CD4-positive, alpha-beta T cell (primary cell): ENCODE measurements at places on chromosomes 4 and X.

DNA sequence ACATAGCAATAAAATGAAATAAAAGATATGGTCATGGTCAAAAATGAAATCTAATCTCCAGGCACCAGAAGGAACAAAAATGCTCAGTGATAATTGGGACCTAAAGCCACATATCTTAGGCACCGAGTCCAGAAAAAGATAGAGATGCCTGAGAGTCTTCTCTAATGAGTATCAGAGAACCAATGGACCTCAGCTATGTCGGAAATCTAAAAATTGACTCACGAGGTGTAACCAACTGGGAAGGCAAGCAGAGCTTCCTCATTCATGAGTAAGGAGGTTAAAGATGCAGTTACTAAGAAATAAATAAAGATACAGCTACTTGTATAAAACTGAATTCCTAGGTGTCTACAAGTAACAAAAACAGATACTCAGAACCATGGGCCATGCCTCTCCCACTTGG lies 72.1 kb downstream of the KLHL34 start:
- DNase-seq = no peak

DNA sequence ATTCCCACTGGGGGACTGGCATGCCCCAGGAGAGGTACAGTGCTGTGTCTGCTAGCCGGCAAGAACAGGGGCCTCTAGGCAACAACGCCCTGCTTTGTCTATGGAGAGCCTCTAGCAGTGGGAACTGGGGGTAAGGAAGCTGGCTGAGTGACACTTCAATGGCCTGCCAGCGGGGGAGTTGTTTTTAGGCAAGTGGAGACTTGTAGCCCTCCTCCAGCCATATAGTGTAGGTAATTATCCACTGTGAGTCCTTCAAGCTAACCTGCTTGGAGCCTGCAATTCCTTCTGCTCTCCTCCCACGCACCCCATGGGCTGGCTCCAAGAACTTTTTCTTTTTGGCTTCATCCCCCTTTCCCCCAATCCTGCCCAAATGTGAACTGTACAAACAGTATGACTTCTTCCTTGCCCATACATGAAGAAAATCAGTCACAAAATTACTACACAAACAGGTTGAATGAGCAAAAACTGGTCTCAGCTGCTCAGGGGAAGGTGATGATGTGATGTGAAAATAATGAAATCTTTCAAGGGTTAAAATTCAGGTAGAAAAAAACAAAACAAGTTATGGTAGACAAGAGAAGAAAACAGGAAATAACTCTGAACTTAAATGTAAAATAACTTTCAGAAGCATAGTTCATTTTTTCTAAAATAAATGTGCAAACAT lies 33.1 kb downstream of the LEF1 start:
- DNase-seq = no peak

GRCh38 chr4:8110071-8110986 lies 48.3 kb downstream of the ABLIM2 start:
- no peak for DNase-seq

GRCh38 chr4:13323921-13324320 lies 160.2 kb downstream of the RAB28 start:
- no peak for DNase-seq

GRCh38 chrX:11757397-11757718 lies 679 bp upstream of the MSL3 start:
- DNase-seq = no peak

DNA sequence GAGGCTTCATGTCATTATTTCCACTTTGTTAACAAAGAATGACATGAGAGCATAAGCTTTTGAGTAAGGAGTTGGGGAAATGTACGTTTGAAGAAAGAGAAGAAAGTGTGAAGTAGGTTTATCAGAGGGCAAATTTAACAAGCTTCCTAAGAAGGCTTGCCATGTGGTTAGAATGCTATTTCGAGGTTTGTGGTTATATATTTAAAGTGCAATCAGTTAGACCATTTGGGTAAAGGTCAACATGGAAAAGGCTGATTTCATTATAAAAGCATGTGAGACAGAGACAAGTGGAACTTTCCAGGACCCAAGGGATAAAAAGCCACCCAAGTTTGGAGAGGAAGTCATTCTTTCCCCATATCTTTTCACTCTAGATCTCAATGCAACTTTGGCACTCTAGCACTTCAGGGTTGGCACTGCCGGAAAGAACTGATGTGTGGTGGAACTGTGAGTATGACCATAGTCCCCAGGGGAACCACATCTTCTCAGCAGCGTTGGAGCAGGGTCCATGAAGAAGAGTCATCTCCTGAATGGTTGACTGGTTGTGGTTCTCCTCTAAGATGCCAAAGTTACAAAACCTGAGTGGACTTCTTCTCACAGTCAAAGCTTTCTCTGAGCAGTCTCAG lies 529.9 kb downstream of the MID1IP1 start:
- DNase-seq = no peak

GRCh38 chr4:128228845-128229795 lies 58.5 kb downstream of the PGRMC2 start:
- DNase-seq = no peak

DNA sequence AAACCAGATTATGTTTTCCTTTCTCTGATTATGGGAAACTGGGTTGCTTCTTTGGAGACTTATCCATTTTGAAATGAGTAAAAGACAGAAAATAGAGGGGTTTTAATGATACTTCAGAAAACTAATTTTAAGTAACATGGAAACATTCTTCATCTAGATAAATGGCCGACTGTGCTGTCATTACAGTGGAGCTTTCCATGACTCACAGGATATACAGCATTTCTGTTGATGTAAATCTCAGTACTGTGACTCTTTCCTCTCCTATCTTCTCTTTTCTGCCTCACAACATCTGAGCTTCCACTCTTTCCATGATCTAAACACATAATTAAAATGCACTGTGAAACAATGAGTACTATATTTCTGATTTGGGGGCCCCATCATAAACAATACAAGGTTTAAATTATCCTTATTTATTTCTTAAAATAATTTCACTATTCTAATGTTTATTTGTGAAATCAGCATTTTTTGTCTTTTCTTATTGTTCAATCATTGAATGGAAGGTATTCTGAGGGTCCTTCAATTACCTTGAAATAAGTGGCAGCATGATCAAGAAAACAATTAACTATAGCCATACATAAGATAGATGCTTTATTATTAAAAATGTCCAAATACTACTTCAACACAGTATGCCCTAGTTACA lies 19.3 kb downstream of the SEC24D start:
- DNase-seq = no peak

DNA sequence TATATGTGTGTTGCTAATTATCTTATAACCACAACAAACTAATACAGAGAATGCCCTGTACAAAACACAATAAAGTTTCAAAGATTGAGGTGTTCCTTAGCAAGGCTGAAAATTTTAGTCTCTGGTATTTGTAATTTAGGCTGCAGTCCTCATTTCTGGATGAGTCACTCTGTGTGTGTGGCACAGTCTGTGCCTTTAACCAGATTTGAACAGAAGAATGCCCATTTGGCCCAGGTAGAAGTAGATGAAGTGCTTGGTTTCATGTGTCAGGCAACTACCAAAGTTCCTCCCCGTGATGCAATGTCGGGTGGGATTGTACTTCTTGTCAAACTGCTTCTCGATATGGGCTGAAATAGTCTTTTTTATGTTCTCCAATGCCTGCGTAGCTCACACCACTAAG lies 91.6 kb upstream of the H2AZ1 start:
- DNase-seq = no peak

DNA sequence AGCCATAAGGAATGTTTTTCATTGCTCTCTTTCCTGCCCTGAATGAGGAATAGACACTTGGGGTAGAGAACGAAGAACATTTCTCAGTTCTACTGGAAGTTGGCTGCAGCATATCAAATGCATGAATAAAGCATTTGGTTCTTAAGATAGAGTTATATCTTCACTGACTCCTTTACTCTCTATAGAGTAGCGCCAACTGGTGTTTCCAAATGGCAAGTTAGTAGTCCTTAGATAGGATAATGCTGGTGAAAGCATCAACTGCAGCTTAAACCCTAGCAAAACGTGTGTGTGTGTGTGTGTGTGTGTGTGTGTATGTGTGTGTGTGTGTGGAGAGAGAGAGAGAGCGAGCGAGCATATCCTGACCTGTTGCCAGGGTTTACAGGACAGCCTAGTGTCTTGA lies 62.2 kb upstream of the FRMPD4 start:
- DNase-seq = no peak

DNA sequence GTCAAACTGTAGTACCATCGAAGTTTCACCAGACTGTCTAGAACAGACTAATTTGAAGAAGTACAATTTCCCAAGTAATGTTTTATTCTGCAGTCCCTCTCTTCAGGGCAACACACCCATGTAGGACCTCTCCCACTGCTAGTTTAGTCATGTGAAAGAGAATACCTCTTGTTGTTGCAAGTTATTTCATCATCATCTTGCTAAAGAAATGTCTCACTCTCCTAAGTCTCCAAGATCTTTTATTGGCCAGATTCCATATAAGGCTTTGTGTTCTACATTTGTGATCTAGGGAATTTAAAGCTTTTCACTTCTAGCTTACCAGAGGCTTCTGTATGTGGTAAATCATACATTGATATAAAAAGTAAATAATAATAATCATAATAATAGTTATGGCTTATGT lies 745.3 kb upstream of the MAGEB2 start:
- no peak for DNase-seq

DNA sequence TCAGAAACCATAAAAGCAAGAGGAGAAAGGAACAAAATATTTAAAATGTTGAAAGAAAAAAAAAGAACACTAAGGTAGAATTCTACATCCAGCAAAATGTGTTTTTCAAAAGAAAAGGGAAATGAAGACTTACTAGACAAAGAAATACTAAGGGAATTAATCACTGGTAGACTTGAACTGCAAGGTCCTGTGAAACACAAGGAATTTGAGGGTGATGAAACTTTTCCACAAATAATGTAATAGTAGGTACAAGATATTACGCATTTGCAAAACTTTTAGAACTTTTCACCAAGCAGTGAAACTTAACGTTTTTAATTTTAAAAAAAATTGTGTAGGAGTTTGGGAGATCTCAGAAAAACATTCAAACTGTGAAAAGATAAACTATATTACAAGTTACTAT lies 180.3 kb upstream of the MAGEB16 start:
- DNase-seq = no peak

- DNase-seq = peak; percentile 32
Measured at GRCh38 chrX:118974908-118975671, 672 bp downstream of the LONRF3 start.

DNA sequence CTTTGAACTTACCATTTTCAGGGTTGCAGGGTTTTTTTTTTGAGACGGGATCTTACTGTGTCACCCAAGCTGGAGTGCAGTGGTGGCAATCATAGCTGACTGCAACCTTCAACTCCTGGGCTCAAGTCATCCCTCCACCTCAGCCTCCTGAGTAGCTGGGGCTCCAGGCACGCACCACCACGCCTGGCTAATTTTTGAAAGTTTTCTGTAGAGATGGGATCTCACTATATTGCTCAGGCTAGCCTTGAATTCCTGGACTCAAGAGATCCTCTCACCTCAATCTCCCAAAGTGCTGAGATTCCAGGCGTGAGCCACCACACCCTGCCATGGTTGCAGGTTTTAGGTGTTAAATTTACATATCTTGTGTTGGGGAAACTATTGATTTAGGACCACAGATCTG lies 64.5 kb downstream of the STOX2 start:
- no peak for DNase-seq

DNA sequence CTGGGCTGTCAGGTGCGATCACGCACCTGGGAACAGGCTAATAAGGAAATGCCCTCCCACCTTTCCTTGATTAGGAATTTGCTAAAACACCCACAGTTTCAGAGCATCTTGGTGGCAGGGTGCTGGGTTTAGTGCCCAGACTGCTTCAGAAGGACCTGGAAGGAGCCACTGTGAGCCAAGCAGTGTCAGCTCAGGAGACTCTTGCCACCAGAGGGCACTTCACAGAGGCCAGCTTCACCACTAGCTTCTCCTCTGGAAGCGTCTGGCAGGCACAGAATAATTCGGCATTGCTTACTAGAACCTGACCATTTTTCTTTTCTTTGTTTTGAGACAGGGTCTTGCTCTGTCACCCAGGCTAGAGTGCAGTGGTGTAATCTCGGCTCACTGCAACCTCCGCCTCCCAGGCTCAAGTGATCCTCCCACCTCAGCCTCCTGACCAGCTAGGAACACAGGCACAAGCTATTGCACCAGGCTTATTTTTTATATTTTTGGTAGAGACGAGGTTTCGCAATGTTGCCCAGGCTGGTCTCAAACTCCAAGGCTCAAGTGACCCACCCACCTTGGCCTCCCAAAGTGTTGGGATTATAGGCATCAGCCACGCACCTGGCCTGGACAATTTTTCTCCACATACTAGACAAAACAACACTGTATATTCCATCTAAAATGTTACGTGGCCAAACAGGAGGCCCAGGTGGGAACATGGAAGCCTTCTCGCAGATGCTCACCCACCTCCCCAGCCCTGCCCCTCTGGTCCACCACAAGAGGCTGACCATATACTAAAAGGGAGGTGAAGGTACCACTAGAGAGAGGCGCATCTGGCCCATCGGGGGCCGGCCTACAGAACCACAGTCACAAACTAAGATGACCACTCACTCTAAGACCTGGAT lies 14.1 kb downstream of the NOP14 start:
- no peak for DNase-seq

GRCh38 chr4:36039026-36039425 lies 205.3 kb downstream of the ARAP2 start:
- no peak for DNase-seq

DNA sequence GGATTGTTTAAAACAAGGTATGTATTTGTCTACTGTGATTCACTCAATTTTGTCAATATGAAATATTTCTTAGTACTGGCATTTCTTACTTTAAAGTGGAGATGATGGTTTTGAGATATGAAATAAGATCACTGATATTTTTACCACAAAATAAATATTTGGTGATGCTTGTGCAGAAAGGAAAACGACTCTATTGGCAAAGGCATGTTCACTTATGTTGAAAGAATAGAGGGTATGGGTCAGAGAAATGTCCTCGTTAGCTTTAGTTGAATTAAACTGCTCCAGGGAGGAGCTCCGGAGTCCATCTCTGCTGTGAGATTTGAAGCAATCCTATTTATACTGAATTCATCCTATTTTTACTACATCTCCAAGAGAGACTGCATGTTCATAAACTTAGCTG lies 84.2 kb downstream of the SH3BGRL start:
- DNase-seq = no peak

DNA sequence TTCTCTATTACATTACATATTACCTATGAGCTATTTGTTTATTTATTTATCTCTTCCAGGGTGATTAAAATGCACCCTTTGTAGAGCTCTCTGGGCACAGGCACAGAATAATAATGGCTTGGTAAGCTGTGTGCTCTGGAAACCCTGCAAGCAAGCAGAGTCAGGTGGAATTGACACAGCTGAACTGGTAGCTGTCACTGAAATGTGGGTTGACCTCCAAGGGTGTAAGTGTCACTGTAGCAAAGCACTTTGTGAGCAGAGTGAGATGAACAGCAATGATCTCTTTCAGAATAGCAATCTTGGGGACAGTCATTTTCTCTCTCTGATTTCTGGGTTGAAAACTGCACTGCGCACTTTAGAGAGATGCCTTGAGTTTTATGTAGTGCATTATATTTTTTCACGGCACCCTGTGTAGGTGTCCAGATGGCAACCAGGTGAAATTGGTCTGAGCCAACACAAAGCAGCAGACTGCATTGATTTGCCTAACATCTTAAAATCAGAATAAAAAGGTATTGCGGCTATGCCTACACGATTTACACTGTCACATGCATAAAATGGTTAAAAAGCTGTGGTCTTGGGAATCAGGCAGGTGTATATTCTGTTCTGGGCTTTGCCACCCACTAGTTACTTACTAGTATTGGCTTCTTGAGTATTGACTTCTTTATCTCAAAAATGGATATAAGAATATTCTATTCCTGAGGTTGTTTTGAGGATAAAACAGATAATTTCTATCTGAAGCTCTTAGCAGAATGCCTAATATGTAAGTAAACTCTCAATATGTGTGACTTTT lies 450.3 kb downstream of the RAPGEF2 start:
- no peak for DNase-seq
